Thoracic aorta (tissue), 2 donors: ENCODE measurements at places on chromosomes 4 and X.

DNA sequence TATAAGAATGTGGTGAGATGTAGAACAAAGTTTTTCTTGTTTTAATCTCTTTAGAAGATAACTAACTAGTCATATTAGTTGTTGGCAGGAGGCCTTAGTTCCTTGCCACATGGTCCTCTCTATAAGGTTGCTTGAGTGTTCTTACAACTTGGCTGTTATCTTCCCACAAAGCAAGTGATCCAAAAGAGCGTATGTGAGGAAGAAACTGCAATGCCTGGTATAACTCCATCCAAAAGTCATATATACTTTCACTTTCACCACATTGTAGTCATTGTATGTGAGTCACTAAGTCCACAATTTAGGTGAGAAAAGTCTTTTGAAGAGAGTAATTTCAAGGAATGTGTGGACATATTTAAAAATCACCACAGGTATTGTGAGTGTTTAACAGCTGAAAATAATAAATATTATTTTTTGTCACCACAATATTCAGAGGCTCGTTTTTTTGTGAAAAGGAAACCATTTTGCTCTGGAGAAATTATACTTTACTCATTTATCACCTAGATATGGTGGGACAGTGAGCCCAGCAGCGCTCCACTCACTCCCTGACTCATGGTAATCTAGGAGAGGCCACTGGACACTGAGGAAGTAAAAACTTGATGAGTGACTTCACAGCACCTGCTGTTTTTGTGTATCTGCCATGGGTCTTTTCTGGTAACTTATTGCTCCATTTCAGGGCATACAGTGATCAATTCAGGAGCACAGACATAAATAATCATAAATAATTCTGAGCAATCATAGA is 369.4 kb upstream of the NDST3 start:
- DNase-seq: no peak

DNA sequence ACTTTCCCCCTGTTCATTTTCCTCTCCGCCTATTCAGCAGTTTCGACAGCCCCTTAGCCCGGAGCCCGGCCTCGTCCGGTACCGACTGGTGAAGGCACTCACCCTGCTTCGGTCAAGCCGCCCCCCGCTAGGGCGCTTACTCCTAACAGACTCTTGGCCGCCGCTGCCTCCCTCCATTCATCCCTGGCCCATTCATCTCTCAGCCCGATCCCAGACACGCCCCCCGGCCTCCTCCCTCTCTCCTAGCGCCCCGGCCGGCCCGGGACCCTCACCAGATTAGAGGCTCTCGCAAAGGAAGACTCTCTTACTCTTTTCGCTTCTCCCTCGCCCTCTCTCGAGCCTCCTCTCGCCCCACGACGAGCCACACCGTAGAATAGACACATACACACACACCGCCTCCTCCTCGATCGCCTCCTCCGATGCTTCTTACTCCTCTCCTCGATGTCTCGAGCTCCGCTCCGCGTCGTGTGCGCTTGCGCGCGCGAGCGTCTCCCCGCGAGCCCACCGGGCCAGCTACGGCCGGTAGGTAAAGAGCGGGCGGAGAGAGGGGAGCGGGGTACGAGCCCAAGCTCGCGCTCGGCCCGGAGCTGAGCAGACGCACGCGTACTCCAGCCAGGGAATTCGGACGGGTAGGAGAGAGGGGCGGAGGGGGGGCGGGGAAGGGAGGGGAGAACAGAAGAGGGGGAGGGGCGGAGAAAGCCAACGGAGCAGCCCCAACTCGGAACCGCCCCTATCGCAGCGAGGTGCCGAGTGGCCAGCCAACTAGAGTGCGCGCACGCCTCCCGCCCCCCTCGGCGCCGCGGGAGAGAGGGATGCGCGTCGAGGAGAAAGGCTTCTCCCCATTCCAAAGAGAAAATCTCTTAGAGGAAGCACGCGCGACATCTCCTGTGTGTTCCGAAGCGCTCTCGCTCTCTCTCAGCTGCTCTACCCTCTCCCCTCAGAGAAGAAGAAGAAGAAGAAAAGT is at the start of gene WNK3:
Gene WNK3 (minus strand): TSS at position 633 of the 964 bp plus-strand sequence.
- DNase-seq: peak; percentile 38

DNA sequence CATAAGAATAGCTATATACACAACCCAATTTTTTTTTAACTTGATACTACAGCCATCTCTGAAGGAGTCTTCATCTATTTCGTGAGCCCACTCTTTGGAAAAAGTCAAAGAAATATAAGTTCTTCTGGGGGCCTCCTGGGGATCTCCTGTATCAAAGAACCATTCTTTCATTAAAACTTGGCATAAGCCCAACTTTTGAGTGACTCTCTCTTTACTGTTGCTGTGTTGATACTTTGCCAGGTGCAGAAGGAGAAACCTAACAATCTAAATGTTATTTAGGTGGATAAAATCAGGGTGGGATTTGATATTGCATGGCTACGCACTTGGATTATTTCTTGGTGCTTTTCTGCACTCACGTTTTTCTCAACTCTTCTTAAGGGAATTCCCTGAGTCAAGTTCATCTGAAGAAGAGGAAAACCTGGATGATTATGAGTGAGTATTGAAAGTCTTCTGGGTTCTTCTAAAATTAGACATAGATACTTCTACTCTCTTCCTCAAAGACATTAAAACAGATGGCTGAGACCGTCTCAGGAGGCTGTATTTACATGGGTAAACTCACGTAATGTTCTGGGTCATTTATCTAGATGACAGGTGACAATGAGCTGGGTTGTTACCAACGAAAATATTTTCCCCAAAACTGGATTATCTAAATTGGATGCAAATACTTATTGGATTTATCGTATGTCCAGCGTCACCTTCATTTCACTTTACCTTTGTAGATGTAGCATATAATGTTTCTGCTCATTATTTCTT is 25.2 kb downstream of the BMX start:
- no peak for DNase-seq

DNA sequence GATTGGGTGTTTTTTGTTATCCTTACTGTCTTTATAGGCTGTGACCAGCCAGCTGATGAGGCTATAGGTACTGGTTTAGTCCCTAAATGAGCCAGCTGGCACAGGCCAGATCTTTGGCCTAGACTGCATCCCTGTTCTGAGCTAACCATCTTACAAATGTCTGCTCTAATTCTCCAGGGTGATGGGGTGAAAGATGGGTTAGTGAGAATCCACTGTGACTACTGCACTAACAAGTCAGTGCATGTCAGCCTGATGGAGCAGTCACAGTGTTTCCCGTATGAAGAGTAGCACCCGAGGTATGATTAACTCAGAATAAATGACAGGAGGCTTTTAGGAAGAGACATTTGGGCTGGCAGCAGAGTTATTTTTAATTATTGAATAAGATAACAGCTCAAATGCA is 181.0 kb downstream of the DCTD start:
- DNase-seq: no peak

DNA sequence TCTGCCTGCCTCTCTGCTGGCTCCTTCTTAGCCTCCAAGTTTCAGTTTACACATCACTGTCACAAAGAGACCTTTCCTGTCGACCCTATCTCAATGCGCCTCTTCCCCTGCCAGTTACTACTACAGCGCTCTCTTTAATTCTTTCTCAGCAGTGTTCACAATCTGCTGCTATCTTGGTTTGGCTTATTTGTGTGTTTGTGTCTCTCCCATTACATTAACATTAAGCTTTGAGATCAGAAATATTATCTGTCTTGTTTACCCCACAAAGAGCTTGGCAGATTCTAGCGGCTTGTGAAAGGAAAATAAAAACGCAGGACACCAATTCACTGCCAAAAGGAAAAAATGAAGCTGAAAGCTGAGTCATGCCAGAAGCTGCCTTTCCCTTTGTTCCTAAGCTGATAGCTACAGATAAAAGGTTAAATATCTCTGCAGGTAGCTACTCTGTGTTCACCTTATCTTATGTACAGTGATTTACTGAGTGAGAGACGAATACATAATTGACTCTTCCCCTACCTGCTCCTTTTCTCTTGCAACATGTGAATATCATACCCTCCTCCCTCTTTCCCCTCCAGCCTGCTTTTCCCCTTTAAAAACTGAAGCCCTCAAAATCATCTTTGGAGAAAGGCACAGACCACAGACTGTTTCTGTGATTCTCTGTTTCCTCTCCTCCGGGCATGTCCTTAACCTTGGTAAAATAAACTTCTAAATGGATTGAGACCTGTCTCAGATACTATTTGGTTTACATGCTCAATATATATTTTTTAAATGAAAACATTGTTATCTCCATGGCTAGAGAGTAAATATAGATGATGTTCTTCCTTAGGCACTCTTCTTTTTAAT is 19.3 kb upstream of the SLC9A7 start:
- DNase-seq: no peak

- no peak for DNase-seq
Measured at GRCh38 chrX:66012094-66012534, 27.8 kb downstream of the VSIG4 start.

- DNase-seq: no peak
Measured at GRCh38 chrX:19772822-19773628, 114.4 kb downstream of the SH3KBP1 start.

DNA sequence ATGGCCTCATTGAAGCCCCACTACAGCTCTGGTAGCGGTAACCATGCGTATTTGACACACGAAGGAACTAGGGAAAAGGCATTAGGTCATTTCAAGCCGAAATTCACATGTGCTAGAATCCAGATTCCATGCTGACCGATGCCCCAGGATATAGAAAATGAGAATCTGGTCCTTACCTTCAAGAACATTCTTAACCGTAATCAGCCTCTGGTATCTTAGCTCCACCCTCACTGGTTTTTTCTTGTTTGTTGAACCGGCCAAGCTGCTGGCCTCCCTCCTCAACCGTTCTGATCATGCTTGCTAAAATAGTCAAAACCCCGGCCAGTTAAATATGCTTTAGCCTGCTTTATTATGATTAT is 876 bp downstream of the HPRT1 start:
- no peak for DNase-seq

- no peak for DNase-seq
Measured at GRCh38 chr4:182918044-182918607, 940 bp upstream of the DCTD start.

DNA sequence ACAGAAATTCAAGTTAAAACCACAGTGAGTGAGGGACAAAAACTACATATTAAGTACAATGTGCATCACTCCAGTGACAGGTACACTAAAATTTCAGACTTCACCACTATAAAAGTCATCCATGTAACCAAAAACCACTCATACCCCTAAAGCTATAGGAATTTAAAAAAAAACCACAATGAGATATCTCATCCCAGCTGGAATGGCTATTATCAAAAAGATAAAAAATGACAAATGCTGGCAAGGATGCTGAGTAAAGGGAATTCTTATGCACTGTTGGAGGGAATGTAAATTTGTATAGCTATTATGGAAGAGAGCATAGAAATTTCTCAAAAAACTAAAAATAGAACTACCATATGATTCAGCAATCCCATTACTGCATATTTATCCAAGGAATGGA is 171.1 kb downstream of the HHIP start:
- no peak for DNase-seq

- no peak for DNase-seq
Measured at GRCh38 chrX:48569958-48570357, 4.3 kb upstream of the RBM3 start.
